Myocyte (in vitro differentiated cells): ENCODE measurements at places on chromosomes 11 and 22. TPM values are rescaled to one million over a fixed set of nuclear protein-coding genes. Genes with fewer than 3 reads are reported as not detected.

Gene TMPRSS6
- total RNA-seq, result not detected in 2 replicates

Gene BRD1
- 20.1 and 21.4 TPM in 2 replicates for total RNA-seq

Gene ELMOD1
- total RNA-seq, result 3.5 and 9.3 TPM in 2 replicates

GRCh38 chr11:10017050-10017449, 277.0 kb downstream of the SBF2 start:
- DNase-seq, result no peak

DNA sequence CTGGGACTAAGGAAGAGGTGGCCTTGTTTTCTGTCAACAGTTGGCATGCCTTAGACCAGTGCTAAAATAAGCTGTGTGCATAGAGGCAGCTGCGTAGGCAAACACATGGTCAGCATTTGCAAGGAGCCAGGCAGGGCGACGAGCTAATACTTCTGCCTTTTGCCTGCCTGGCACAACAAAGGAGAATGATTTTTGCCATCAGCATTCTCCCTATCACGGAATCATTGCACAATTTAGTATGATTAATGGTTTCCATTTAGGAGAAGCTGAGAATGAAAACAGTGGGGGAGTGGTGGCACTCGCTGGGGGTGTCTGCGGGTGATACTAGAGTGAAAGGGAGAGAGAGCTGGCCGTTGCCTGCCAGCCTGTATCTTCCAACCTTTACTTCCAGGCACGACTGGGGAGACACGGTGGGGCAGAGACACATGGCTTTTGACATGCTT, 336.0 kb downstream of the CADM1 start:
- DNase-seq, result peak; percentile 87

- no peak for DNase-seq
These were observed 14.3 kb upstream of the LINC01488 start for GRCh38 chr11:69467196-69467595.
